ENCODE measurements at places on chromosomes 2 and 18.

GRCh38 chr2:88831071-88831791 lies 139.8 kb downstream of the RPIA start:
- no peak for DNase-seq

- DNase-seq, result no peak
These were observed at the start of gene UGT1A3 for GRCh38 chr2:233728723-233729301. UGT1A3 (plus strand) TSS chr2:233729042; CDS start chr2:233729127, 85 bp downstream.

GRCh38 chr2:35463805-35464596 lies 891.6 kb upstream of the CRIM1 start:
- no peak for DNase-seq

- DNase-seq, result no peak
These were observed 269.0 kb upstream of the COL3A1 start for GRCh38 chr2:188705191-188705590.

GRCh38 chr2:41568648-41569047 lies 479.2 kb upstream of the PKDCC start:
- no peak for DNase-seq

GRCh38 chr2:219486380-219486959 lies 12.2 kb upstream of the GMPPA start:
- DNase-seq, result no peak

Measured in AG20443 (cell line).